ENCODE measurements at places on chromosomes 6 and 20.

GRCh38 chr20:14407336-14407735, 69.9 kb upstream of the FLRT3 start:
- DNase-seq, result no peak

GRCh38 chr6:108132863-108133262, 33.0 kb upstream of the NR2E1 start:
- DNase-seq, result no peak

- DNase-seq, result no peak
Measured at GRCh38 chr6:68726337-68726736, 91.3 kb downstream of the ADGRB3 start.

DNA sequence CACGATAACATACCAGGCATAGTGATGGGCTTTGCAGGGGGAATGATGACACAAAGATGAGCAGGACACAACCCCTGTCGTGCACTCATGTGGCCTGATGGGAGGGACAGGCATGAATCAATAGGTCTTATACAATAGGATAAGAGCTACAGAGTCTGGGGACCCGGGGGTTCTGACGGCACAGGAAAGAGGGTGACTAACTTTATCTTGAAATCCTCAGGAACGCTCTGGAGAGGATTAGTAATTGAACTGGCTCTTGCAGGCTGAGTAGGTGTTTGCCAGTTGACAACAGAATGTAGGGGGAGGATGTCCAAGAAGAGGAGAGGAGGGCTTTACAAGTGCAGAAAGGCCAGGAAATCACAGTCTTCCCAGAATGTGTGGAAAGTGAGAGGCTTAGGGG, 219.9 kb upstream of the ECI2 start:
- no peak for DNase-seq

GRCh38 chr6:13425270-13425873, 62.0 kb downstream of the GFOD1 start:
- no peak for DNase-seq

GRCh38 chr20:56957737-56958553, 308.5 kb downstream of the BMP7 start:
- no peak for DNase-seq

DNA sequence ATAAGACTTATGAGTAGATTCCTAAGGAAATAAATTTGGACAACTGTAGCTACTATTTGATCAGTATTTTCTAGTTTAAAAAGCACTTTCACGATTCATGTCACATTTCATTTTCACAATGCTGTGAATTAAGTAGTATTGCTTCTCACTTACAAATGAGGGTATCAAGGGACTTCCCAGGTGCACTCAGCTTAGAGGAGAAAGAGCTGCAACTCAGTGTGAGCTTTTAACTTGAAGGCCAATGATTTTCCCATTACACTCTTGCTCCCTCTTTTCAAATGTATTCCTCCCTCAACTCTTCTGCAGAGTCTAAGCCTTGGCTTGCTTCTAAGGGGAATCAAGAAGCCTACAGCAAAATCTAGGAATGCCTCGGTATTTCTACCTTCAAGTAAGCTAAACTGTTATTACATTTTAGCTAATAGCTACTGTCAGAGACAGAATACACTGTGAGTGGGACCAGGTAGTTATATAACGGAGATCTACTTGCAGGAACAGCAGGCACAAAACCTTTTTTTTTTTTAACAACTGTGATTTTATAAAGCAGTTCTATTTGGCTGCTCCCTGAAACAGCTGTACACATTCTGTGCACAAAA, 339.0 kb downstream of the SYNE1 start:
- DNase-seq, result no peak

DNA sequence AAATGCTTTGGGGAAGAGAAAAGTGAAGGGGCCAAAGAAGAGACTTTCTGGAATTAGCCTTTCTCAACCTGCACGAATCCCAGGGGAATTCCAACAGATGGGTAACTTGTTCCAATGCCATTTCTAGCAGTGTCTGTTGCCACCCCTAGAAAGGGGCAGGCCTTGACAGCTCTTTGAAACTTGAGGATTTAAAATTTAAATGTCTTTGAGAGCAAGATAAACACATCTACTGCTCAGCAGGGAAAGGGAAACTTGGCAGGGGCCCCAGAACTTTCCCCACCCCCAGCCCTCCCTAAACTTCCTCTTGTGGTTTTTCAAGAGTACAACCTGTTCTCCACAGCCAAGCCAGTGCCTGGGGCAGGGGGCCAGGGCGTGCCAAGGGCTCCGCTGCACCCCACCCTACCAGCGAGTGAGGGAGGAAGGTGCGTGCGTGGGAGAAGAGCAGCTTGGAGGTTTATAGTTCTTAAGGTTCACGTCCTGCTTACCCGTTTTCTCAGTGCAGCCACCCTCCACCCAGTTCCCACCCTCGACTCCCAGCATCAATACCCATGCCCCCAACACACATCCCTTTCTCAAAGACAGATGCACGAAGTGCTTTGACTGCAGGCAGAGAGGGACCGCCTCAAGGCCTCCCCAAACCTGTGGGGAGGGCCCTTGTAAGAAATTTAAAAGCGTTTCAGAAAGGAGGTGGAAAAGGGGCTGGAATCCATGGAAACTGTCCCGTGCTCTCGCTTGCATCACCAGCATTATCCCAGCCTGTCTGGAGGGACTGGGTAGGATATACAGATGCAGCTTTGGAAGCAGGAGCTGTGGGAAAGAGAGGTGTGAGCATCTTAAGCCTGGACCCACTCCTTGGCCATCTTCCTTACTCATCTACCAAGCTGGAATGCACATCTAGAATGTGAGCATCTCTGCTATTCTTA, 4.5 kb upstream of the TAF8 start:
- no peak for DNase-seq

DNA sequence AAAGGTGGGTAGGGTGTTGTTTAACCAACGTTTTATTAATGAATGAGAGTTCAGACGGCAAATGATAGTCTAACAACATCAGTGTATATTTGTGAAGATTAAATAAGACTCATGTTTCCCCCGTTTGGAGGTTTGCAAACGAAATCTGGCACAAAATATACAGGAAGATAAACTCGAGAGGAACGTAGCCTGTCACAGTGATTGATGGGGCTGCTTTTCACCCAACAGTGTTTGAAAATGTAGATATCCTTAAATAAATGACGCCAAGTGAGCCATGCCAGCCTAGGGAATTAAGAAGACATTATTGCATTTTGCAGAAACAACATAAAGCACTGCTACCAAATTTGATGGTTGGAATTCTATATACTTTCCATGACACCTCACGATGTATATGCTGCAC, 696.5 kb upstream of the FLRT3 start:
- DNase-seq, result no peak

DNA sequence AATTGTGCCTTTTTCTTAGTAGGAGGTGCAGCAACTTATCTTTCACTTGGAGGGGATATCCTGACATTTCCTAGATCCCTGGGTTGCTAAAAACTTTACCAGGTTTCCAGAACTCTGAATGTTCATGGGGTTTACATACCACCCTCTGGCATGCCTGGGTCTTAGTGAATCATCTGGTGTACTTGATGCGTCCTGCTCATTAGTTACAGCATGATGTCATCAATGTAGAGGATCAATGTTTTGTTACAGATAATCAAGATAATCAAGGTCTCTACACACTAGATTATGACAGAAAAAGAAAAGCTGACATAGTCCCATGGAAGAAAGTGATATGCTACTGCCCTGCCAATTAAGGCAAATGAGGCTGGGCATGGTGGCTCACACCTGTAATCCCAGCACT, 27.0 kb downstream of the FITM2 start:
- DNase-seq, result no peak

GRCh38 chr6:145189836-145190235, 545.5 kb downstream of the EPM2A start:
- DNase-seq, result no peak

GRCh38 chr6:1662534-1662933, 52.8 kb downstream of the FOXC1 start:
- DNase-seq, result no peak

GRCh38 chr20:52761867-52762266, 210.3 kb upstream of the TSHZ2 start:
- DNase-seq, result no peak

DNA sequence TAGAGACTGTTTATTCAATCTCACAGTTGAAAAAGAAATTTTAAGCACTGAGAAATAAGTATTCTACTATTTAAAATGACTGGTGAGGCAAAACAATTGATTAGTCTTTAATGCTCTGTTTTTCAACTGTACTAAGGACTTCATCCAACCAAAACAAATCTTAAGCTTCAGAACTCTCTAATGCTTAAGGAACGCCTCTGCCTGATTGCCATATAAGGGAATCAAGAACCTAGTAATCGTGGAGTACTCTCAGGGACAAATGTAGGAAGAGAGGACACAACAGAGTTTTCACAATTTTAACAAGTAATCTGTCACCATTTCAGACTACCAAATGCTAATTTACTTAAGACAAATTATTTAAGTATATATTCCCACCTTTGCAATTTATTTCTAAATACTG, 16.1 kb downstream of the FBXO30 start:
- DNase-seq, result no peak

DNA sequence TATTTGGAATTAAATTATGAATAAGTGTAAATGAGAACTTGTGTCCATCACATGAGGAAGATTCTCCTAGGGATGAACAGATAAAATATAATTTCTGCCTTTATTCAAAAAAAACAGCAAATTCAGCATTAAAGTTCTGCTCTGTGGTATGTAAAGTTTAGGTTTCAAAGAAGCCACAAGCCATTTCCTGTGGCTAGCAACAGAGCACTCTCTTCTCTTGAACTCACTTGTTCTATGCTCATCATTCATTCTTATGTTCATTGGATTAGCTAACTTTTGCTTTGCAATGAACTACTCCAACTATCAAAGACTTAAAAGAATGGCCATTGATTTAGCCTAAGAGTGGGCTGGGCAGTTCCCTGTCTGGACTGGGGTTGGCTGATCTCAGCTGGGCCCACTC, 20.8 kb upstream of the SNRPB2 start:
- no peak for DNase-seq

GRCh38 chr6:169967687-169968086, 216.3 kb downstream of the ERMARD start:
- DNase-seq, result no peak

GRCh38 chr20:35311409-35311808, 19.2 kb upstream of the FAM83C start:
- peak; percentile 70 for DNase-seq

DNA sequence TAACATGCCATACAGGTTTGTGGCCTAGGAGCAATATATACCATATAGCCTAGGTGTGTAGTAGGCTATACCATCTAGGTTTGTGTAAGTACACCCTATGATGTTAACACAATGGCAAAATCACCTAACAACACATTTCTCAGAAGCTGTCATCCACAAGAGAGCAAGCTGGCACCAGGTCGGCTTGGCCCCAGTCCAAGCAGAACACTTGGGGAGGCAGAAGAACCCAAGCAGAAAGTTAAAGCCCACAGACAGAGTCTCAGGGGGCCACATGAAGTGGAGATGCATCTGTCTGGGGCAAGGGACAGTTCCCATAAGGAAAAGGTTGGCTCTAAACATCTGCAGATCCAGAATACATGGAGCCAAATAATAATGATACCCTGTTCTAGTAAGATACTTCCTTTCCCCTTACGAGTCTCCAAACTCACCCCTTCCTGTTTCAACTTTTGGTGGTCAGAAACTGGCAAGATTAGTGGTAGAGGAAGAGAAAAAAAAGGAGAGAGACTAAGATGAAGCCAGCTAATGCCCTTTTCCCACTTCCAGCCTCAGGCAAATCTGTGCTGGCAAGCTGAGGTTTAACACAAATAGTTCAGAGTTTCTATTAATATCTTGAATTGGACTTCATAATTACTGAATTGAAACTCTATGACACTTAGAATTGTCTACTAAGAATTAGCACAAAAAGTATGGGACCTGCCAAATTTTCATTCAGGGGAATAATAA, 29.5 kb downstream of the TCF21 start:
- no peak for DNase-seq

- DNase-seq, result no peak
Measured at GRCh38 chr6:88730611-88731011, 232.8 kb downstream of the RNGTT start.

DNA sequence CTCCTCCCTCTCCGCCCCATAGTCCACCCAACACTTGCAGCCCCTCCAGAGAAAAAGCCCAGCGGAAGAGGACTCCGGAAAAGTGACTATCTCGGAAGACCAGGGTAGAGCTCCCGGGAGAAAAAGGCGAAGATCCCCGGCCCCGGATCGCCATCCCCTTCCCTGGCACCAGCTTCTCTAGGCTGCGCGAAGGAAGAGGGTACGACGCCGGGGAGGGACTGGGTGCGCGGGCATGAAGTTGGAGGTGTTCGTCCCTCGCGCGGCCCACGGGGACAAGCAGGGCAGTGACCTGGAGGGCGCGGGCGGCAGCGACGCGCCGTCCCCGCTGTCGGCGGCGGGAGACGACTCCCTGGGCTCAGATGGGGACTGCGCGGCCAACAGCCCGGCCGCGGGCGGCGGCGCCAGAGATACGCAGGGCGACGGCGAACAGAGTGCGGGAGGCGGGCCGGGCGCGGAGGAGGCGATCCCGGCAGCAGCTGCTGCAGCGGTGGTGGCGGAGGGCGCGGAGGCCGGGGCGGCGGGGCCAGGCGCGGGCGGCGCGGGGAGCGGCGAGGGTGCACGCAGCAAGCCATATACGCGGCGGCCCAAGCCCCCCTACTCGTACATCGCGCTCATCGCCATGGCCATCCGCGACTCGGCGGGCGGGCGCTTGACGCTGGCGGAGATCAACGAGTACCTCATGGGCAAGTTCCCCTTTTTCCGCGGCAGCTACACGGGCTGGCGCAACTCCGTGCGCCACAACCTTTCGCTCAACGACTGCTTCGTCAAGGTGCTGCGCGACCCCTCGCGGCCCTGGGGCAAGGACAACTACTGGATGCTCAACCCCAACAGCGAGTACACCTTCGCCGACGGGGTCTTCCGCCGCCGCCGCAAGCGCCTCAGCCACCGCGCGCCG, 822 bp downstream of the FOXQ1 start:
- DNase-seq, result no peak

DNA sequence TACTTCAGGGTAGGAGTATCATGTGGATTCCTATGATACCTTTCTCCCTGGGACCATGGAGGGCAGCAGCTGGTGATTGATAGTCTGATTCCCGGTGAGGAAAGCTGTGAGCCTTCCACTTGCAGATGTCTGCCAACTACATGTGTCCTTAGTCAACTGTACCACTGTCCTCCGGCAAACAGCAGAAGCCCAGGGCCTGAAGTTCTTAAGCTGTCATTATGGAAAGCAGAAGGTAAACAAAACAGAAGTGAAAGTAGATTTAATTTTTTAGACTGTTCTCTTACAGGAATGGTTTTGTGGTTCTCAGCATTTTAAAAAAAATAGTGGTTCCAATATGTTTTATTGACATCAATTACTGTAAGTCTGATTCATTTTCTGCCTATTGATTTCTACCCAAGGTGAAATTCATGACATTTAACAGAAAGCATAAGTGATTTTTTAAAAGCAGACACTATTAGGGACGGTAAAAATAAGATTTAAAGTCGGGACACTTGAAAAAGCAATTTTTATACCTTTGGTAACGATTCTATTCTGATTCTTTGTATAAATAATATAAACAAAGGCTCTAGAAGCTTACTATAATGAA, 36.6 kb downstream of the PTPN1 start:
- no peak for DNase-seq
